ENCODE measurements at places on chromosomes 16 and 17. TPM values are rescaled to one million over a fixed set of nuclear protein-coding genes. Genes with fewer than 3 reads are reported as not detected.

The C17orf67 gene
- total RNA-seq: 3.5 TPM

The SAP30BP gene
- 123 TPM for total RNA-seq

DNA sequence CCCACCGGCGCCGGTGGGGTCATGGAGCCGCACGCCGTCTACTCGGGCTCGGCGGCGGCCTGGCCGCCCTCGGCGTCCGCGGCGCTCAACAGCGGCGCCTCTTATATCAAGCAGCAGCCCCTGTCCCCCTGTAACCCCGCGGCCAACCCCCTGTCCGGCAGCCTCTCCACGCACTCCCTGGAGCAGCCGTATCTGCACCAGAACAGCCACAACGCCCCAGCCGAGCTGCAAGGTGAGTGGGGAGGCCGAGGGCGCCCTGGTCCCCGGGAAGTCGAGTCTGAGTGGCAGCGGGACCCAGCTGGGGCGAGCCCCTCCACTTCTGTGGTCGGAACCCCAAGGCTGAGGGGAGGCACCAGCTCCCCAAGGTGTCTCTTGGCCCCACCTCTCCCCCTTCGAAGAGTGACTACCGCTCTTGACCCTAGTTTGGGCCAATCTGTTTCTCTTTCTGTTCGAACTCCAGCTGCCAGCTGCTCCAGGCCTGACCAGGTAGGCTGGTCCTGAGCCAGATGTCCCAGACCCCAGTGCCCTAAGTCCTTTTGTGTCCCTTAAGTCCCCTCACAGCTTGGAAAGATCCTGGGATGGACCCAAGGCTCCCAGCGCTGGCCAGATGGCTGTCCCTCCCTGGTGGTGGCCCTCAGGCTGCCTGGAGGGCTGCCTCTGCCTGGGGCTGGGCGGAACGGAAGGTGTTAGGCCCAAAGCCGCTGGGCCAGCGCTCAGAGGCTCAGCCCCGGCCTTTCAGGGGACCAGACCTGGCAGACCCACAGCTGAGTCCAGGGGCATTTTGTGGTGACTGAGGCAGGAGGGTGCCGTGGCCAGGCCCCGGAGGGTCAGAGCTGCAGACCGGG lies 1.2 kb downstream of the FOXF1 start:
- no peaks in the 10 kb centered on the region for H3K36me3 ChIP-seq
- H3K4me3 ChIP-seq: no peak overlapping the region
- no peak overlapping the region for H3K27ac ChIP-seq

GRCh38 chr17:80759377-80759673 lies 214.7 kb downstream of the RPTOR start:
- H3K4me1 ChIP-seq: peaks cover 24% of the 10 kb centered on the region
- DNase-seq: no peak
- H3K27ac ChIP-seq: peak overlapping the region; percentile 57
- H3K4me3 ChIP-seq: no peak overlapping the region

GRCh38 chr17:64779376-64780095 lies 117.4 kb upstream of the SMURF2 start:
- DNase-seq: no peak
- H3K27ac ChIP-seq: no peak overlapping the region
- H3K36me3 ChIP-seq: peaks cover 18% of the 10 kb centered on the region
- peaks cover 5% of the 10 kb centered on the region for H3K4me1 ChIP-seq
